ENCODE measurements at places on chromosomes 2 and 18.

DNA sequence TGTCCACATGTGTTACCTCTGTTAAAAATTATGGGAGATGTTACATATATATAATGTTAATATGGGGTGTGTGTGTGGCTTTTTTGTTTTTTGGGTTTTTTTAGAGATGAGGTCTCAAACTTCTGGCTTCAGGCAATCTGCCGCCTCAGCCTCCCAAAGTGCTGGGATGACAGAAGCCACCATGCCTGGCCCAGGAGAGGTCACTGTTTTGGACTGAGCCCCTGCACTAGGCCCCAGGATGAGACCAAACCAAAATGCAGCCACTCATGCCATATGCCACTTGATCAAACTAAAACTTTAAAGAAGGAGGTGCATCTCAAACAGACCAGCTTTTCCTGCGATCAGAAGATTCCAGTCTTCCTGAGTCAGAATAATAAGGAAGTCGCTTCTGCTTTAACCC, 2.5 kb downstream of the ADI1 start:
- no peak for DNase-seq

GRCh38 chr2:103268841-103269498, 507.1 kb downstream of the TMEM182 start:
- DNase-seq, result no peak

- DNase-seq, result no peak
These were observed 11.8 kb downstream of the CELF4 start for GRCh38 chr18:37553633-37554398.

DNA sequence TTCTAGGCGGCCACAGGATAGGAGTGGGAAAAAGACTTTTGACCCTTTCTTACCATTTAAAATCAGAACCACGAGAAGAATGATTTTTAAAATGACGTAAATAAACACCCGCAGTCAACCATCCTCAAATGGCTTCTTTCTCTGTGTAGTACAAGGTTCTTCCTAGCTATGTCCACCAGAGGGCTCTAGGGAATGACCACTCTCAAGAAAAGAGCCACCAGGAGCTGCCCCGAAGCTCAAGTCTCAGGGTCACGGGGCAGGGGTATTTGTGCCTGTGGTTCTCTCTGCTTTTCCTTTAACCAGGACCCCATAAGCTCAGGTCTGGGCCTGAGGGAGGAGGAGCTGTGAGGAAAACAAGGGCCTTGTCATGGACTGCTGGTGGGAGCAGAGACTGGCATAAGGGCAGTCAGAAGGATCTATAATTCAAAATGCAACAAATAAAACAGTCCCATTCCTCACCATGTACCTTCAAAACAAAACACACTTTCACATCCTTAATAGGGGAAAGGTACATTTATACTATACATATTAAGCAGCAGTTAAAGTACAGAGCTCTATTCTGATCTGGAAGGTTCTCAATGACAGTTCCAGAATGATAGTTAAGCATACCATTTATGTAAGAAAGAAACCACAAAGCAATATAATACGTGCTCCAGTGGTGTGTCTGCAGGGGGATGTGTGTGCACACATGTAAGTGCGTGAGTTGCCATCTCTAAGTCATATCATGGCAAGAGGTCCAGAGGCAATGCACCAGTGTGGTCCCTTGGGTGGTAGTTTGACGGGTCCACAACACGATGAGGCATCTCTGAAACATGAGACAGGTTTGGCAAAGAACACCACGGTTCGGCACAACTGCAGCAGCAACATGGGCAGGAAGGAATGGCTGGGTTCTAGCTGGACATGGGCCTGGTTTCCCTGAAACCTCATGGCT, 18.6 kb downstream of the LYPD1 start:
- peak; percentile 62 for DNase-seq

- DNase-seq, result no peak
These were observed 391 bp downstream of the ZNF385B start for GRCh38 chr2:179861027-179861415.

GRCh38 chr2:41598161-41598894, 449.5 kb upstream of the PKDCC start:
- DNase-seq, result no peak

- DNase-seq, result no peak
These were observed 8.2 kb downstream of the MAPRE2 start for GRCh38 chr18:35049111-35050027.

- no peak for DNase-seq
These were observed 25.3 kb upstream of the STAM2 start for GRCh38 chr2:152200565-152201465.

- DNase-seq, result peak; percentile 50
These were observed 125.6 kb upstream of the LGALSL start for GRCh38 chr2:64328415-64328722.

- DNase-seq, result no peak
These were observed at the start of gene BCL11A for GRCh38 chr2:60553495-60554073. TSS of gene BCL11A (minus strand) at chr2:60553654. CDS start at chr2:60553270, 384 bp downstream.

All from putamen (tissue), 1 donor.